Naive B cell (primary cell): ENCODE measurements at places on chromosomes 11 and 22.

- no peak for DNase-seq
Measured at GRCh38 chr11:86058360-86058759, 10.5 kb downstream of the PICALM start.

DNA sequence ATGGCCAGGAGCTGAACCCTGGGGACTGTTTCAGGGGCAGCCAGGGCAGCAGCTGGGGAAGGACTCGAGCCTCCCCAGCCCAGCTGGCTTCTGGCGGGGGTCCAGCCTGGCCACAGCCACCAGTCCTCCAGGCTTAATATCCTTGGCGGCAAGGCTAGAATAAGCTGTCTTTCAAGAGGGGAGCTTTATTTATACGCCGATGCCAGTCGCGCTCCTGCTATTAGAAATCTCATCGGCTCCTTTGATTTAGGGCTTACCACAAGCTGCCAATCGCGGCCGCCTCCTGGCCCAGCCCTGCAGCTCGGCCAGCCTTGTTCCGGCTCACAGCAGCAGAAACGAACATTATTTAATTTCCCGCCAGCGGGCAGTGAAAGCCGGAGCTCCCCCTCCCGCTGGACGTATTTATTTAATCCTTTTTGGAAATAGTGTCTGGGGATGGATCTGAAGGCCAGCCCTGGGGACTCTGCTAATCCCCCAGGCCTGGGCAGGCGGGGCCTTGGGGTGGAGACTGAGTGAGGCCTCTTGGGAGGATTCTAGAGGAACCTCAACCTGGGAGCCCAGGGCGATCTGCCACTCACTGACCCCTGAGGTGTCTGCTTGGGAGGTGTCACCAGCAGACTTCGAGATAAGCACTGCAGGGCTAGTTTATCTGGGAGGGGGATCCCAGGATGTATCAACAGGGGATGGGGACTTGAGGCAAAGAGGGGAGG is 363.1 kb downstream of the MN1 start:
- no peak for DNase-seq

GRCh38 chr11:110793556-110793955 is 81.3 kb upstream of the ARHGAP20 start:
- DNase-seq, result no peak

- no peak for DNase-seq
Measured at GRCh38 chr11:45982656-45983470, 60.4 kb downstream of the LARGE2 start.

GRCh38 chr22:27591060-27591459 is 210.5 kb downstream of the MN1 start:
- no peak for DNase-seq

- DNase-seq, result no peak
Measured at GRCh38 chr11:16226245-16226644, 130.1 kb downstream of the SOX6 start.

GRCh38 chr22:30539368-30539767 is 7.2 kb downstream of the SEC14L6 start:
- DNase-seq, result no peak

DNA sequence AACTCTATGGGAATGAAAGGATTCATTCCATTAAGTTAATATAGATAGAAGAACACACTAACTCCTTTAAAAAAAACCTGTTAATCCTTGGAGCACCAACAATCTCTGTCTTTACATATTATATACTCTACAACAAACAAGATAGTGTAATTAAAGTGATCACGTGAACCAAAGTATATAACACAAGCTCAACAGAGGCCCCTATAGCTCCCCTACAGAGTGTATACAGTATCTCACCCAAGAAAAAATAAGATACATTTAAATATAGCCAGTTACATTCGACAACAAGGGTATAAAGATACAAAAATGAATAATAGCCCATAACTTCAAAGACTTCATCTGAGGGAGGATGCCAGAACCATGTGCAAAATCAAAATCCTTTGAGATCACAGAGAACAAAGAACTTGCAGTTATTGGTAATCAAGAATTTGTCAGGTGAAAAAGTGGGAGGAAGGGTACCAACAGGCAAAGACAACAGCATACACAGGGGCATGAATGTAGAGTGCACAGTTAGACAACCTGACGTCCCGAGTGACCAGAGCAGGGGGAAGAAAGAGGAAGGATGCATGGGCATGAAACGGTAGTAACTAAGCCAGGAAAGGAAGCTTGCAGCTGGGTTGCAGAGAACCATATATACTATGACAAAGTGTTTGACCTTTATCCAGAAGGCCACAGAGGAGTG is 4.7 kb downstream of the FCHSD2 start:
- peak; percentile 23 for DNase-seq

- DNase-seq, result no peak
Measured at GRCh38 chr11:35850191-35850590, 93.7 kb upstream of the LDLRAD3 start.

DNA sequence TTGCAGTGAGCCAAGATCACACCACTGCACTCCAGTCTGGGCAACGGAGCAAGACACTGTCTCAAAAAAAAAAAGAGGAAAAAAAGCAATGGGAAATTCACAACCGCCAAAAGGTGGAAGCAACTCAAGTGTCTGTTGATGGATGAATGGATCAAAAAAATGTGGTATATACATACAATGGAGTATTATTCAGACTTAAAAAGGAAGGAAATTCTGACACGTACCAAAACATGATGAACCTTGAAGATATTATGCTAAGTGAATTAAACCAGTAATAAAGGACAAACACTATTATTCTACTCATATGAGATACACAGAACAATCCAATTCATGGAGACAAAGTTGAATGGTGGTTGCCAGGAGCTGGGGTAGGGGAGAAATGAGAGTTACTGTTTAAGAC is 40.9 kb downstream of the FAM168A start:
- DNase-seq, result no peak

DNA sequence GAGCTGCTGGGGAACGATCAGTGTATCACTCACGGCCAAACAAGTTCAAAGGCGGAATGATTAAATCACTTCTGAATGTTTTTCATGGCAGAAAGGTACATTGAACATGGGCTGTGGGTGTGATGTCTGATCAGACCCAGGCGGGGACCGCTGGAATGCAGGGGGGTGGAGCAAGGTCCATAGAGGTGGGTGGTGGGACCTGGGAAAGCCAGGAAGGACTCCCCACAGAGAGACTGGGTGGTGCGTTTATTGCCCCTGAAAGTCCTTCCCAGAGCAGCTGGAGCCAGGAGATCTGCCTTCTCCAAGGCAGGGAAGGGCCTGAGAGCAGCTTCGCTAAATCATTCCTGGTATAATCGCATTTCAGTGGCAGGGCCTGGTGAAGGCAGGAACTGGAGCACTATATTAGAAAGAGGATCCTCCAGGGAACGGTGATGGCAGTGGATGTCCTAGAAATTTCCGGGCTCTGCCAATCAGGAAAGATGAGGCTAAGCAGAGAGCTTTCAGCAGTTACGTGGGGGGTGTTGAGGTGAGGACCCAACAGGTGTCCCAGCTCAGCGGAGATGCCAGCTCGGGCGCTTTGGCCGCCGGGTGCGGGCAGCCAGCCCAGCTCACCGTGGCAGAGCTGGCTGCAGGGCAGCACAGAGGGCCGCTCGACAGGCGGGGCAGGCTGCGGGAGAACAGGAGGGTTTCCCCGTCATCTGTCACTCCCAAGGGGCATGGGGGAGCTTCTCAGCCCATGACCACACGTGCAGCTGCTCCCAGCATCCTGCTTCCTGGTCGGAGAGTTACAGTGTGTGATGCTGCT is 271.7 kb downstream of the CTTN start:
- DNase-seq, result no peak

DNA sequence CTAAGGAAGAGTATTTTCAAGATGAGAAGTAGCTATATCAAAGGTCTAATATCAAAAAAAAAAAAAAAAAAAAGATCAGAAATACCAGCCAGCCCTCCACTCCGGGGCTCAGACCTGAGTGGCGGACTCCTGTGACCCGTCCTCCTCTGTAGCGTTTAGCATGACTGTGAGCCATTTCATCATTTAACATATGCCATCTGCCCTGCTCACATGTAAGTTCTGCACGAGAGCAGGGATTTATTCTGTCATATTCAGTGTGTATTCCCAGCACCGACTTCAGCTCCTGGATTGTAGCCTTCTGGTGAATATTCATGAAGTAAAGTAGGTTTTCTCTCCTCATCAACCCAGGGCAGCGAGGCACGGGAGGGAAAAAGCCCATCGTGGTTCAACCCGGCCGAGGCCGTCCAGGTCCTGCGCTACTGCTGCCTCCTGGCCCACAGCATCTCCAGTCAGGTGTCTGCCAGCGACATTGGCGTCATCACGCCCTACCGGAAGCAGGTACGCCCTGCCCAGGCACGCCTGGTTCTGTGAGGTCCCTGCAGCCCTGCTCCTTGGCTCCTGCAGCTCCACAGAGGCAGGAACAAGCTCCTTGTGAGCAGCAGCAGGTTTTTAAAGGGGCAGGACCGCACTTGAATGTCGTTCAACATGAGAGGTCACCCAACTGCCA is 12.7 kb upstream of the PANX2 start:
- no peak for DNase-seq

DNA sequence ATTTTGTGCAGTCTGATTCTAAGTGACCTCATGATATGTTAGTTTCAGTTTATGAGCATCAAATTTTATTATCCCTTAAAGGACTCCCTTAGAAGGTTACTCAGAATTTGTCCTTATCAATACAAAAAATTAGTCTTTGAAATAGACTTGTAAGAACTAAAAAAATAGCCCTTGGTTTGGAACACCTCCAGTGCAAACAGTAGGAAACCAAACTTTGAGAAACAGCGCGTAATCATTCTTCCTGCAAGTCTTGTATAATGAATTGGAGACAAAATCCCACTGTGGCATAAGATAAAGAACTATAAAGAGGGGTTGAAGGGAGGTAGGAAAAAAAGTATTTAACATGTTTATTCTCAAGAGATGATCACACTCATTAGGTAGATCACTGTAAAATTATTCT is 10.8 kb upstream of the MSANTD4 start:
- DNase-seq, result no peak

- no peak for DNase-seq
Measured at GRCh38 chr11:133149698-133150097, 382.6 kb downstream of the OPCML start.

DNA sequence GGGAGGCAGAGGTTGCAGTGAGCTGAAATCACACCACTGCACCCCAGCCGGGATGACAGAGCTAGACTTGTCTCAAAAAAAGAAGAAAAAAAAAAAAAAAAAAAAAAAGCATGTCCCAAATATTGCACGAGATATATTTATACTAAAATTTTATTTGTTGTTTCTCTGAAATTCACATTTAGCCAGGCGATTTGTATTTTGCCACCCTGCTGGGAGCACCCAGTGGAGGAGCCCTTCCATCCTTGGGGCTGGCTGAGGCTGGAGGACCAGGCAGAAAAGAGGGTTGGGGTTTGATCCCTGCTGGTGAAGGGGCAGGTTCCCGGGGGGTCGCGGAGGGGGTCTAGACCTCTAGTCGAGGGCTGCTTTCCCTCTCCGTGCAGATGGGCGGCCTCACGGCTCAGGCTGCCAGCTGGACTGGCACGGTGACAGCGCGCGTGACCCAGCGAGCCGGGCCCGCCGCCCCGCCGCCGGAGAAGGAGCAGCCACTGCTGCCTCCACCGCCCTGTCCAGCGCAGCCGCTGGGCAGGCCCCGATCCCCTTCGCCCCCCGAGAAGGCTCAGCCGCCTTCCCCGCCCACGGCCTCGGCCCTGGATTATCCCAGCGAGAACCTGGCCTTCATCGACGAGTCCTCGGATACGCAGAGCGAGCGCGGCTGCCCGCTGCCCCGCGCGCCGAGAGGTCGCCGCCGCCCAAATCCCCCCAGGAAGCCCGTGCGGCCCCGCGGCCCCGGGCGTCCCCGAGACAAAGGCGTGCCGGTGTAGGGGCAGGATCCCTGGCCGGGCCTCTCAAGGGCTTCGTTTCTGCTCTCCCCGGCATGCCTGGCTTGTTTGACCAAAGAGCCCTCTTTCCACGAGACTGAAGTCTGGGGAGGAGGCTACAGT is 952 bp upstream of the CATSPERZ start:
- DNase-seq, result no peak

GRCh38 chr11:45225277-45225676 is 60.9 kb downstream of the SYT13 start:
- DNase-seq, result no peak
